ENCODE measurements at places on chromosomes 6 and 20. TPM values are rescaled to one million over a fixed set of nuclear protein-coding genes. Genes with fewer than 3 reads are reported as not detected.

GRCh38 chr6:78089531-78089930 is 436.7 kb downstream of the MEI4 start:
- H3K4me1 ChIP-seq = no peaks in the 10 kb centered on the region
- no peak for DNase-seq
- no peaks in the 10 kb centered on the region for H3K27me3 ChIP-seq
- no peak overlapping the region for H3K27ac ChIP-seq

HLA-DQB1 gene
- 26.0 TPM for total RNA-seq

DNA sequence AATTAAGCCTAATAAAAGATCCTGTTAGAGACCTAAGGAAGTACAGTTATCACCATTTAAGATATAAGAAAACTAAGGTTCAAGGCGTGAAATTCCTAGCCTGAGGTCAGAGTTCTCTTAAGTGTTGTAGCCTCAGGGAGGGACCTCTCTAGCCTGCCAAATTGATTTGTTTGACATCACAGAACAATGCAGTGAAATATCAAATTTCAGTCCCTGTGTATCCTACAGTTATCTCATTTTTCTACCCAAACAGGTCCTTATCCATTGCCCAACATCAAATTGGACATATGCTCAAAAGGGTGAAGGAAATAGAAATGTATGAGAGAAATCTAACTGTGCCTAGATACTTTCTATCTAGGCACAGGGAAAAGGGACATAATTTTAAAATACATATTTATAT is 63.0 kb downstream of the NCOA7 start:
- H3K4me3 ChIP-seq = no peak overlapping the region
- H3K36me3 ChIP-seq = peaks cover 28% of the 10 kb centered on the region
- peaks cover 2% of the 10 kb centered on the region for H3K4me1 ChIP-seq
- no peaks in the 10 kb centered on the region for H3K27me3 ChIP-seq
- H3K27ac ChIP-seq = no peak overlapping the region

SLC22A3 gene
- not detected for total RNA-seq

MACROD2 gene
- total RNA-seq = not detected

DNA sequence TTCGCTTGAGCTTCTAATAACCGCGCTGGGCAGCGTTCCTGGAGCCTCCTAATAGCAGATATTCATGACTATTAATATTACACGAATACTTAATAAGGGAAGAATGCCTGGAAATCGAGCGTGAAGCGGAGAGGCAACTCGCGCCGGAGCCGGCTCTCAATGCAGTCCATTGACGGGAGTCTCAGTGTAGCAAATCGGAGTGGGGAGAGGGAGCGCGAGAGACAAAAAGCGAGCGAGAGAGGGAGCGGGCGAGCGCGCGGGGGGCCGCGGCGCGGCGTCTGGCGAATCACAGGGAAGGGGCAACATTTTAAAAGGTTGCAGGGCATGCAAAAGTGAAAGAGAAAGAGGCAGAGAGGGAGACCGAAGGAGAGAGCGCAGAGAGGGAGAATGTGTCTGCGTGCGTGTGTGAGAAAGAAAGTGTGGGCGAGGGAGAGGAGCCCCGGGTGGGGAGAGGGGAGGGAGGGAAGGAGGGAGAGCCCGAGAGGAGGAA is 2.9 kb downstream of the TFAP2A start:
- DNase-seq = peak; percentile 52
- peaks cover 90% of the 10 kb centered on the region for H3K27me3 ChIP-seq
- peaks cover 37% of the 10 kb centered on the region for H3K4me1 ChIP-seq
- peaks cover 29% of the 10 kb centered on the region for H3K36me3 ChIP-seq
- peak overlapping the region; percentile 78 for H3K4me3 ChIP-seq

ZNF831 gene
- 10.4 TPM for total RNA-seq

- no peak overlapping the region for H3K4me3 ChIP-seq
- H3K27me3 ChIP-seq = no peaks in the 10 kb centered on the region
- peaks cover 40% of the 10 kb centered on the region for H3K36me3 ChIP-seq
- DNase-seq = no peak
- peak overlapping the region; percentile 27 for H3K27ac ChIP-seq
- H3K4me1 ChIP-seq = peaks cover 85% of the 10 kb centered on the region
These were observed 56.3 kb downstream of the PREX1 start for GRCh38 chr20:48771542-48771941.

GRCh38 chr6:82182756-82183155 is 64.8 kb downstream of the IBTK start:
- no peak for DNase-seq
- H3K4me3 ChIP-seq = no peak overlapping the region

- DNase-seq = no peak
- no peaks in the 10 kb centered on the region for H3K36me3 ChIP-seq
- H3K4me1 ChIP-seq = no peaks in the 10 kb centered on the region
- H3K4me3 ChIP-seq = no peak overlapping the region
- H3K27me3 ChIP-seq = no peaks in the 10 kb centered on the region
These were observed 65.9 kb downstream of the KLHL32 start for GRCh38 chr6:96990462-96990861.

- H3K27ac ChIP-seq = no peak overlapping the region
- H3K4me3 ChIP-seq = no peak overlapping the region
- peaks cover 14% of the 10 kb centered on the region for H3K36me3 ChIP-seq
- peaks cover 35% of the 10 kb centered on the region for H3K4me1 ChIP-seq
These were observed 75.9 kb downstream of the OR2B2 start for GRCh38 chr6:27836141-27836782.

DNA sequence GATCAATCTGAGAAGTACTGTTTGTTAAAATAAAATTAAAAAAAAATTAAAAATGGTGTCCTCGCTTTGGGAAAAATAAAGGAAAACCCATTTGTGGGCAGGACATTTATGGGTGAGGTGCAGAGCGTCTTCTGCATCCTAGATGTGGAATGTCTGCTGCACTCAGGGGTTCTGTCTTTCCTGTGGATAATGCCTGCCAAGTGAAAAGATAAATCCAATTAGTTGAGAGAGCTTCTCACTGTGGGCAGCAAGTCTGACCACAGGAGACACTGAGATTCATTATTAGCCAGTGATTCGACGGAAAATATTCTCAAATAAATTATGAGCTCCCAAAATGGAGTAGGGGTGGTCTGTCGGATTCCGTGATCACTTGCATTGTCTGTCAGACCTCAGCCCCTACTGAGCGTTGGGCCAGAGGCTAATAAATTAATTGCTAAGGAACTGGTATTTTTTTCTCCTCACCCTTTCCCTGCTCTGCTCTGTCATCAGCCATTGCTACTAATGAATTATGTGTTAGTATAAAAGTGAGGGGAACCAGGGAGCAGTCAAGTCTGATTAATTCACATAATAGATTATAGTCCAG is 10.0 kb downstream of the GMPR start:
- H3K27me3 ChIP-seq = no peaks in the 10 kb centered on the region
- no peak overlapping the region for H3K27ac ChIP-seq
- H3K4me3 ChIP-seq = no peak overlapping the region
- no peaks in the 10 kb centered on the region for H3K4me1 ChIP-seq
- DNase-seq = no peak
- H3K36me3 ChIP-seq = peaks cover 4% of the 10 kb centered on the region

DNA sequence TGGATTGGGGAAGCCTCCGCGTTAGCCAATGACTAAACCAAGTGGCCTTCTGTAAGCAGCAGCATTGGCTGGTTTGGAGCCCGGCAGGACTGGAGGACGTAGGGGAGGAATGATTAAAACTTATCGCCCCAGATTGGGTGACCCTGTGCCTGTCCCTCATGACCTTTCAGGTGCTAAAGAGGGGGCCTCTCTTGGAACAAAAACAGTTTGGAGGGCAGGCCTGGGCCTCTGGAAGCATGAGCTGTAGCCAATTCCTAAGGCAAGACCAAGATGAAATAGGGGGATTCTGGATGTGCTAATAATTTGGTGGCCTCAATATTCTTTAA is 1.4 kb downstream of the GMPR start:
- H3K27me3 ChIP-seq = peaks cover 22% of the 10 kb centered on the region
- peak overlapping the region; percentile 72 for H3K4me3 ChIP-seq
- H3K4me1 ChIP-seq = peaks cover 27% of the 10 kb centered on the region

CAGE1 gene
- 0.12 TPM for total RNA-seq

PKHD1 gene
- not detected for total RNA-seq

GRCh38 chr6:73200735-73201134 is 24.6 kb downstream of the KHDC1L start:
- no peak overlapping the region for H3K4me3 ChIP-seq
- no peaks in the 10 kb centered on the region for H3K4me1 ChIP-seq
- H3K27me3 ChIP-seq = no peaks in the 10 kb centered on the region
- H3K27ac ChIP-seq = no peak overlapping the region
- DNase-seq = no peak
- H3K36me3 ChIP-seq = no peaks in the 10 kb centered on the region

PACSIN1 gene
- total RNA-seq = 1.6 TPM

TMEM244 gene
- total RNA-seq = not detected

CLDN20 gene
- not detected for total RNA-seq

DNA sequence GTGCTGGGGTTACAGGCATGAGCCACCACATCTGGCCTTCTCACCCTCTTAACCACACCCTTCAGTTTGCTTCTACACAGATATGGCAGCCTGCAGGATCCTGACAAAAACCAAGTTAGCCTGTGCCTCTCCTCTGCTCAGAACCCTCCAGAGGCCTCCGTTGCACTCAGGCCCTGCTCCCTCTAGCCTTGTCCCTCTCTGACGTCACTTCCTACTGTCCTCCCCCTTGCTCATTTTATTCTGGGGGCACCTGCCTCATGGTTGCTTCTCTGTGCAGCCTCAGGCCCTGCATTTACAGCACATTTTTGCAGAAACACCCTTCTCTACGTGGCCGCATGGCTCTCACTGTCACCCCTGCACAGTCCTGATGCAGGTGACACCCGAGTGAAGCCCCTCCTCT is 105.6 kb downstream of the CDC5L start:
- no peaks in the 10 kb centered on the region for H3K36me3 ChIP-seq
- no peaks in the 10 kb centered on the region for H3K4me1 ChIP-seq
- no peak overlapping the region for H3K4me3 ChIP-seq
- peaks cover under 1% of the 10 kb centered on the region for H3K27me3 ChIP-seq
- DNase-seq = no peak

GRCh38 chr6:37889486-37889885 is 70.0 kb downstream of the ZFAND3 start:
- H3K27me3 ChIP-seq = no peaks in the 10 kb centered on the region
- no peak for DNase-seq
- no peak overlapping the region for H3K4me3 ChIP-seq
- peaks cover 7% of the 10 kb centered on the region for H3K4me1 ChIP-seq
- no peak overlapping the region for H3K27ac ChIP-seq

GRCh38 chr20:38790200-38791053 is 15.1 kb upstream of the PPP1R16B start:
- no peaks in the 10 kb centered on the region for H3K27me3 ChIP-seq
- peak; percentile 71 for DNase-seq
- H3K4me1 ChIP-seq = peaks cover 20% of the 10 kb centered on the region
- no peak overlapping the region for H3K4me3 ChIP-seq

DNA sequence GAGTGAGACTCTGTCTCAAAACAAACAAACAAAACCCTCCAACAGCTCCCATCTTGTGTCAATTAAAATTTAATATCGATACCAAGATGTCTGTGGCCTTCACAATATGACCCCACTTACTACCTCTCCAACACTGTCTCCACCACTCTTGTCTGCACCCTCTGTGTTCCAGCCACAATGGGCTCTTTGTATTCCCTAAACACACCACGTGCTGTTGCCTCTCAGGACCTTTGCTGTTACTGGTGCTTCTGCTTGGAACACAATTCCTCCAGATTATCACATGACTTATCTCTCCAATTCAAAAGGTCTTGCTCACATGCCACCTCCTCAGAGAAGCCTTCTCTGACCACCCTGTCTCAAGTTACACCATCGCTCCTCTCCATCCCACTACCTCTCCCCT is 6.0 kb upstream of the HCK start:
- no peak for DNase-seq
- H3K27me3 ChIP-seq = peaks cover 64% of the 10 kb centered on the region
- H3K4me3 ChIP-seq = no peak overlapping the region
- H3K27ac ChIP-seq = no peak overlapping the region
- H3K36me3 ChIP-seq = no peaks in the 10 kb centered on the region
- peaks cover 3% of the 10 kb centered on the region for H3K4me1 ChIP-seq

- H3K36me3 ChIP-seq = no peaks in the 10 kb centered on the region
- no peak for DNase-seq
- H3K27me3 ChIP-seq = no peaks in the 10 kb centered on the region
- no peaks in the 10 kb centered on the region for H3K4me1 ChIP-seq
- no peak overlapping the region for H3K27ac ChIP-seq
- H3K4me3 ChIP-seq = no peak overlapping the region
These were observed 301.3 kb upstream of the TCF21 start for GRCh38 chr6:133587546-133588160.

GRCh38 chr6:71584712-71585436 is 296.3 kb downstream of the OGFRL1 start:
- H3K36me3 ChIP-seq = no peaks in the 10 kb centered on the region
- no peak for DNase-seq
- H3K4me1 ChIP-seq = no peaks in the 10 kb centered on the region
- H3K27me3 ChIP-seq = no peaks in the 10 kb centered on the region
- H3K4me3 ChIP-seq = no peak overlapping the region
